ENCODE measurements at places on chromosomes 7 and 10.
A peak's percentile ranks its signal among the peaks of the same experiment; 100 is the strongest.

DNA sequence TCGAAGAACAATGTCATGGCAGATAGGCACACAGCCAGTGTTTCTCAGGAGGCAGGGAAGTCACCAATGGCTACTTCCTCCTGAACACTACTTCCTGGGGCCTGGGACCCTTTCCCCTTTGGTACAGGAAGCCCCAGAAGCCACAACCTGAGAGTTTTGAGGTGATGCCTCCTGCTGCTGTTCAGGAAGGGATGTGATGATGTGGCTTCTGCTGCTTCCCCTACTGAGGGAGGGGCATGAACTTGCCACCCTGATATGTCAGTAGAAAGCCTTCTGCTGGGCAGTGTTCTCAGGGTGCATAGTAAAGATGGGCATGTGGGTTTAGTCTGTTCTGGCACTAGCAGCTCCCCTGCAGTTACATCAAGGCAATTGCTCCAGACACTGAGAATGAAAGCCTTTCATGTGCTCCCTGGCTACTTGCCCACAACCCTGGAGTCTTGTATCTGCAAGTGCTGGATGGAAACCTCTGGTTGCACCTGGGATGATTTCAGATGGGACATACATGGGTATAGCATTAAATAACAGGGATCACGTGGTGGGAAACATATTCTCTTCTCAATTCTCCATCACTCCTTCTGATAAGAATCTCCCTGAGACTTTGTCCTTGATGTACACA lies 69.3 kb downstream of the ADRA2A start:
- peak; percentile 88 for DNase-seq

DNA sequence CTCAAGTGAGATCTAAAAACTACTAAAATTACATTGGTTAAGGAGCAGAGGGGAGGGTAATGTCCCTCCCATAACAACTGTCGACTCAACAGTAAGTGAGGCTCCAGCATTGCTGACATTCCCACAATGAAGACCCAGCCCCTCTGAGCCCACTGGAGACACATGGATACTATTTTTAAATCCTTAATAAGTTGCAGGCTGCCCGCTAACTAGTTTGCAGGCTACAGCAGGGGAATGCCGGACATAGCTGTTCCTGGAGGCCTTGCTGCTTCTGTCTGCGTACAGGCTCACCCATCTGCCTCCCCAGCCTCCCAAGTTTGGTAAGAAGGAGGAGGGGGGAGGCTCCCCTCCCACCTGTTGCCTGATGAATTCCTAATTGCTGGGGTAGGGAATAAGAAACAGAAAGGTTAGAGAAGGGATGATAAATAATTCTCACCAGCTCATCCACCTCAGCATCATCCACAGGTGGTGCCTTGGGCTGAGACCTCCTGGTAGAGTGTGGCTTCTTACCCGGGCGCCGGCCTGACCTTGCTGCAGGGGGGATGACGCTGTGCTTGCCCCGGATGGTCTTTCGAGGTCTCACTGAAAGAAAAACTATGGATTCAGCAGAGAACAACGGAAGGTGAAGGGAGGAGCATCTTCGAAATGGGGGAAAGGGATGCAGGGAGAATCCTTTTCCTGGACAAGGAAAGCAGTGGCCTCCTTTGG lies 10.1 kb downstream of the FZD9 start:
- DNase-seq, result no peak

DNA sequence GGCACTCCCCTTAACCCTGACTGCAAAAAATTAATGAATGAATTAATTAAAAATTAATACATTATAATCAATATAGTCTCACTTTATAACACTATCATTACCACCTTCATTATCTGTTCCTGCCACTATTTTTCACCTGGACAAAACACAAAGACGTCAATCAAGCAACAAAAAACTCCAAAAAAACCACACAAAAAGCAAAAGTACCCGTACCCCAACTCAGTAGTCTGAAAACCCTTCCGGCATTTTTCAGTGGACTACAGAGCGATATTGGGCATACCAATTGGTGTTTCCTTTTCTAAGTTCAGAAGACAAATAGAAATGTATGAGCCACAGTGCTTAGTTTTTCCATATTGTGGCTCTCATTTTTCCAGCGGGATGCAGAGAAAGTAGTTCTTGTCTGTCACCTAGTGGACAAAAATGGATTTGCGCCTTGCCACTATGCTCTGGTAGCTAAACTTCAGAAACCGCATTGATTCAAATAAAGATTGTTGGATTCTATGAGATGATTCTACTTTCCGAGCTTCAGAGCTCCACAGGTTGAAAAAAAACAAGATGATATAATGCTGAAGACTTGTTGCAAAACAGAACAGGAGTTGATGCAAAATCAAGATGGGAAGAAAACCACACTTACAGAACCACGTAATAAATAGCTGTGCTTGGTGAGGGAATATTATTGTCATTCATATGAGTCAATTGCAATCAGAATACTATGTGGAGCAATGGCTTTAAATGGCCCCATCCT lies 50.6 kb upstream of the ITGB1 start:
- DNase-seq, result peak; percentile 42

DNA sequence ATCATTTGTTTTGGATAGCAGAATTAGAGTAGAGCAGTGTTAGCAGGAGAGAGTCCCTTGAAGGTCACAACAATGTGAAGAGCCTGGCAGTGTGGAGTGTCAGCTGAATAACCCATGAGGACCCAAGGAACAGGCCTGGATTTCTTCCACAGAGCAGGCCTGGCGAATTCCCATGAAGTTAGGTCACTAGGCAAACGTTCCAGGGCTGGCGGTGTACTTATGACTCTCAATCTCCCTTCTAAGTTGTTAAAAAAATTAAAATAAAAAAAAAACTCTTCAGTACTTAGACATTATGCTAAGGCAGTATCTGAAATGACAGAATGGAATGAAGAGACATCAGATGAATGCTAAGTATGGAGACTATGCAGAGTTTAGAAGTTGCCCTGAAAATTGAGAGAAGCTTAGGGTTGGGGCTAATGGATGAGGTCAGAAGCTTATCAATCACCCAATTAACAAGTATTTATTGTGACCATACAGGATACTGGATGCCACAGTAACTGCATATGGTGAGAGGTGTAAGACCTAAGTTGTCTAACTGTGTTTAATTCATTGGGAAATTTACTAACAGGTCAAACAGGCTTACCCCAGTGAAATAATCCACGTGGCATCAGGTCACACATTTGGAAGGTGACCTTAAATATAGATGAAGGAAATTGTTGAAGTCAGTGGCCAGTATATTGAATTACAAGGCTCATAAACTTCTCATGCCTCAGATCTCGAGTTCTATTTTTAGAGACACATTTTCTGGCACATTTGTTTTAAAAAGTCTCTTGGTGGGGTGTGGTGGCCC lies 126.2 kb upstream of the NRP1 start:
- no peak for DNase-seq

- DNase-seq, result no peak
These were observed 130.1 kb downstream of the SND1 start for GRCh38 chr7:127782075-127782474.

DNA sequence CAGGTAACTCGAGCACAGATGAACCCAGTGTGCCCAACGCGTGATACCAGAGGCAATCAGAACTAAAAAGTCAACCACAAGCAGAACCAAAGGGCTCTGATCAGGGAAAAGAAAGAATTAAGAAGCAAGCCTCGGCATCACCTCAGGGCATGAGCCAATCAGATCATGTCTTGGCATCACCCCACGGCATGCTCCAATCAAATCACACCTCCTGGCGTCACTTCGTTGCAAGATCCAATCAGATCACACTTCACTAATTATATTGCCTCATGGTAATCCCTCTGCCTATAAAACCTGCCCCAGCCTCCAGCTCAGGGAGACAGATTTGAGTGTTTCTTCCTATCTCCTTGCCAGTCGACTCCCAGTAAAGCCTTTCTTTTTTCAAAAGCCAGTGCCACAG lies 46.8 kb downstream of the TYW1B start:
- no peak for DNase-seq

GRCh38 chr7:107579885-107580715 lies at the start of gene BCAP29:
BCAP29 (plus strand) TSS chr7:107580246; CDS start chr7:107580773, 527 bp downstream.
- peak; percentile 68 for DNase-seq

GRCh38 chr10:7525314-7526016 lies 114.6 kb upstream of the SFMBT2 start:
- DNase-seq, result peak; percentile 26

DNA sequence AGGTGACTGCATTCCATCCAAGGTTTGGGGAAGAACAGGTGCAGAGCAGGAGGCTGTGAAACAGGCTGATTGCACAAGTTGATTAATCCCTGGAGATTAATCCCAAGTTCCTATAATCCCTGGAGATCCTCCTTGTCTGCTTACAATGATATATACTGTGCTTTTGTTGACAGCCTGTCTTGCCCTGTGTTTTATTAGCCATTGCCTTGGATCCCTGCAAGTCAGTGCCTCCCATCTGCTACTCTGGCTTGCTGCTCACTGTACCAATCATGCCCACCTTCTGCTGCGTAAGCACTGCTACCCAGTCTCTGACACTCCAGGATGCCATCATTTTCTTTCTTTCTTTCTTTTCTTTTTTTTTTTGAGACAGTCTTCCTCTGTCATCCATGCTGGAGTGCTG lies 65.4 kb downstream of the ANKRD61 start:
- DNase-seq, result no peak

- no peak for DNase-seq
These were observed 177.3 kb downstream of the DKK1 start for GRCh38 chr10:52491246-52491995.

Data from GDM1 (cell line).